ENCODE measurements at places on chromosomes 16 and 17. TPM values are rescaled to one million over a fixed set of nuclear protein-coding genes. Genes with fewer than 3 reads are reported as not detected.

ADAMTS18 gene
- total RNA-seq, result 49.5 TPM

CACNG5 gene
- 64.4 TPM for total RNA-seq

GPR142 gene
- total RNA-seq, result 0.44 TPM

TBX2 gene
- total RNA-seq, result 86.6 TPM

CA4 gene
- total RNA-seq, result 10.4 TPM

GUCY2D gene
- 26.8 TPM for total RNA-seq

NUDT7 gene
- total RNA-seq, result 8.3 TPM

ZNF286A gene
- 98.1 TPM for total RNA-seq

MT1E gene
- total RNA-seq, result 3.1 TPM

STX1B gene
- 9.1 TPM for total RNA-seq
